ENCODE measurements at places on chromosomes 5 and 9.

DNA sequence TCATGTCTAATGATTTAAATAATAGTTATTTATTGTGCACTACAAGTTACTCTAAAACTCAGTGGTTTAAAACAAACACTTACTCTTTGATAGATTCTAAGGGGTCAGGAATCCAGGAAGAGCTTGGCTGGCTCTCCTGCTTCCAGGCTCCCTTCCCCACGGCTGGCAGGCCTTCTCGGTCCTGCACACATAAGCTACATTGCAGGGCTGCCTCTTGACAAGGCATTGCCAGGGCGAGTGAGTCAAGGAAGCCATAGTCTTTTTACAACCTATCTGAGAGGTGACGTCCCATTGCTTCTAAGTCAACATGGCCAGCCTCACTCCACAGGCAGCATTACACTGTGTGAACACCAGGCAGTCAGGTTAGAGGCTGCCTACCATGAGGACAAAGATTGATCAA, 119.8 kb downstream of the AUH start:
- DNase-seq: no peak

GRCh38 chr5:124655921-124656511, 90.4 kb downstream of the ZNF608 start:
- DNase-seq: peak; percentile 36

DNA sequence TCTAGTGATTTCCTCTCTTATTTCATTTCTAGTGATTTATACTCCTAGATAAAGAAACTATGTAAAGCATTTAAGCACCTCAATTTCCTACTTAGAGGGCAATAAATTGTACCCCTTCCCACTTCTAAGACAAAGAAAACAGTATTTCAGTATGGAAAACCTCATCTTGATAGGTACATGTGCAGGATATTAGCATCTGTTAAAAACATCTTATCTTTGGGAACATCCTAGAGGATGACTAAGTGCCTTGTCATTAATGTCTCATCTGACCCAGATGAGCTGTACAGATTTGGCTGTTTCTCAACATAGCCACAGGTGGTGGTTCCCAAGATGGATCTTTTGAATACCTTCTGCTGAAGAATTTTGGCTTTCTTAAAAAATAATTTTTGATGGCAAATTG, 5.7 kb downstream of the MEGF10 start:
- DNase-seq: no peak

DNA sequence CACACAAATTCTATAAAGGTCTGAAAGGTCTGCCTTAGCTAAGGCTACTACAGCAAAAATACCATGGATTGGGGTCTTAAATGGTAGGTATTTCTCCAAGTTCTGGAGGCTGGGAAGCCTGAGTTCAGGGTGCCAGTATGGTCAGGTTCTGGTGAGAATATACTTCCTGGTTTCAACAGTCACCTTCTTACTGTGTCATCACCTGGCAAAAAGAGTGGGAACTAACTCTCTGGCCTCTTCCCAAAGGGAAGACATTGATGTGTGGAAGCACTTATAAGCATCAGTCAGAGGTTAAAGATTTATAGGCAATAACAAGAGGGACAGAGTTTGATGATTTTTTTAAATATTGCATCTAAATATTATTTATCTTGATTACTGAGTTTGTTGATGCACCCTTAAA, 53.0 kb downstream of the ZNF622 start:
- no peak for DNase-seq

GRCh38 chr9:2720179-2720654, 2.9 kb downstream of the KCNV2 start:
- no peak for DNase-seq

DNA sequence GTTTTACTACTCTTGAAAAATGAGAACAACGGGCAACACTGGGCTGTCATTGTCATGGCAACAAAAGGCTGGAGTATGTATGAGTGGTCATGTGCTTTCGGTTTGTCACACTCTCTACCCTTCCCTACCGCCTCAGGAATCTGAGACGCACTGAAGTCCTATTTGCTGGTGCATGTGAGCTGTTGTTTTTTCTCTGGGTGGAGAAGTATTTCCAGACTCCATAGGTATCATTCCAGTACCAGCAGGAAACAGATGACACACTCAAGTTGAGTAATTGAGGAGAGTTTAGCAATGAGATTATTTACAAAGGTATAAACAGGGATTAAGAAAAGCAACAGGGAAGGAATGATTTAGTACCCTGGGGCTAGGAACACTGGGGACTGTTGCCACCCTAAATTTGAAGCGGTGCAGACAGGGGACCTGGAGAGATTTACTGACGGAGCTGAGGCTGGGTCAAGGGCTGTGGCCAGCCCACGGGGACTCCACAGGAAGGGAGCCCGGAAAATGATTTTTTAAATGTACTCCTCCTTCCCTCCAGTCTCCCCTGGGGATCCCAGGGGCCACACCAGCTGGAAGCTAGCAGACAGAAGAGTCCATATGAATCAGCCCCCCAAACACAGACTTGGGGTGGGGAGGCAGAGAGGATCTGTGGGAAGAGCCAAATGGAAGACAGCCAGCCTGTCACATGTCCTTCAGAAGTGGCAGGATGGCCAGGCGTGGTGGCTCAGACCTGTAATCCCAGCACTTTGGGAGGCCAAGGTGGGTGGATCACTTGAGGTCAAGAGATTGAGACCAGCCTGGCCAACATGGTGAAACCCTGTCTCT, 13.2 kb upstream of the ZBTB43 start:
- DNase-seq: no peak

DNA sequence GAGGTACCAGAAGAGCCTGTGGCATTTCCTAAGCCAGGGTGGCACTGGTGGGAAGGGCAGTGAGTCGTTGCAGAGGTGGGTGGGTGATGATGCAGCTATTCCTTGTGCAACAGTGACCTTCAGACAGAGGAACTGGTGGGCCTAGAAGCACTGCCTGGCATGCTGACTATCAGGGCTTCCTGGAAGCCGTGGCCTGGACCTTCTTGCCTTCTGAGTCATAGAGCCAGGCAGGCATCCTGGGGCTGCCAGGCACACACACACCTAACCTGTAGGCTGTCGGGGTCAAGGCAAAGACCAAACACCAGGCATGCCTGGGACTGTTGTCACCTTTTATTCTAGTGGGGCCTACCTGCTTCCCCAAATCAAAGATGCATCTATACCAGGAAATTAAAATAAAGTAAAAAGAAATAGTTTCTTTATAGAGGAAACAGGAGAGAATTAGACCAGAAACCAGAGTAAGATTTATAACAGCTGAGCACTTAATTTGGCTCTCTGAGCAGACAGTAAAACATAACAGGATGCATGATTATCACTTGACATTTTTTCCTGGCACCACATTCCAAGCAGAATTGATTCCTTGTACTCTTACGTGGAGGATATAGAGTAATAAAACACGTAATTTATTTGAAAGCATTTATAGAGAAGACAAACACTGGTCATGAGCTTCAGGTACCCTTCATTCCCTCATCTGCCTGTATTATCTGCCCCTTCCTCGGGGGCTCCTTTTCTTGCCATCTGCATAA, 25.1 kb downstream of the NANS start:
- DNase-seq: no peak

GRCh38 chr9:20205821-20206220, 416.5 kb downstream of the MLLT3 start:
- no peak for DNase-seq

- no peak for DNase-seq
Observed at GRCh38 chr5:179542170-179542569, 8.2 kb upstream of the RUFY1 start.

GRCh38 chr9:111648066-111648465, 13.3 kb upstream of the GNG10 start:
- DNase-seq: no peak

DNA sequence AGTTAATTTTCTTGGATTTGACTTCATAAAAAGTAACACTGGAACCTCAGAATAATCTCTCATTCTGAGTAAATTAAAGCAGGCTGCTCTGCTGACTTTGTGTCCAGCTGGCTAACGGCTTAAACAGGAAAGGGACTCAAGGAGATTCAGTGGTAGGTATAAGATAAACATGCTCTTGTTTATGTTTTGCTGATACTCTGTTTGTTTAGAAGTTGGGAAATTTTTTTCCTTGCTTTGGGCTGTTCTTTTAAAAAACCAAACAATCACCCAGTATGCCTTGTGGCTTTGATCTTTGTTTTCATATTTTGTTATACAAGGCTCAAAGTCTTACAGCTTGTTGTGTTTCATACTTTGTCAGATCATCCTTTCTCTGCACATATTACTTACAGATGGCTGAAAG, 237.6 kb upstream of the RIOK2 start:
- no peak for DNase-seq

GRCh38 chr5:36651761-36652685, 45.6 kb downstream of the SLC1A3 start:
- no peak for DNase-seq

DNA sequence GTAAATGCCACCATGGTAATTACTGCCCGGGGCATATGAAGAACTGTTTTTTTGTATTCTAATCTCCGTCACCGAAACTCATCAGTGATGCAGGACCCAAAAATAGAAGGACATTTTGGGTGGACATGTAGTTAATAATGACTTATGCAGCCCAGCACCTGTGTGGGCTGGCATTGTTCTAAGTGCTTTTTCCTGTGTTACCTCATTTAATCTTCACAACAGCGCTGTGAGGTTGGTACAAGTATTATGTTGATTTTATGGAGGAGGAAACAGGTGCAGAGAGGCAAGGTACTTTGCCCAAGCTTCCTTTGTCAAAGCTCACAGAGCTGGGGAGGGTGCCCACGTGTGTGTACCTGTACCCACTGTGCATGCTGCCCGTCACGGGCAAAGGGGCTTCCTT, 58.4 kb downstream of the DAPK1 start:
- DNase-seq: no peak

DNA sequence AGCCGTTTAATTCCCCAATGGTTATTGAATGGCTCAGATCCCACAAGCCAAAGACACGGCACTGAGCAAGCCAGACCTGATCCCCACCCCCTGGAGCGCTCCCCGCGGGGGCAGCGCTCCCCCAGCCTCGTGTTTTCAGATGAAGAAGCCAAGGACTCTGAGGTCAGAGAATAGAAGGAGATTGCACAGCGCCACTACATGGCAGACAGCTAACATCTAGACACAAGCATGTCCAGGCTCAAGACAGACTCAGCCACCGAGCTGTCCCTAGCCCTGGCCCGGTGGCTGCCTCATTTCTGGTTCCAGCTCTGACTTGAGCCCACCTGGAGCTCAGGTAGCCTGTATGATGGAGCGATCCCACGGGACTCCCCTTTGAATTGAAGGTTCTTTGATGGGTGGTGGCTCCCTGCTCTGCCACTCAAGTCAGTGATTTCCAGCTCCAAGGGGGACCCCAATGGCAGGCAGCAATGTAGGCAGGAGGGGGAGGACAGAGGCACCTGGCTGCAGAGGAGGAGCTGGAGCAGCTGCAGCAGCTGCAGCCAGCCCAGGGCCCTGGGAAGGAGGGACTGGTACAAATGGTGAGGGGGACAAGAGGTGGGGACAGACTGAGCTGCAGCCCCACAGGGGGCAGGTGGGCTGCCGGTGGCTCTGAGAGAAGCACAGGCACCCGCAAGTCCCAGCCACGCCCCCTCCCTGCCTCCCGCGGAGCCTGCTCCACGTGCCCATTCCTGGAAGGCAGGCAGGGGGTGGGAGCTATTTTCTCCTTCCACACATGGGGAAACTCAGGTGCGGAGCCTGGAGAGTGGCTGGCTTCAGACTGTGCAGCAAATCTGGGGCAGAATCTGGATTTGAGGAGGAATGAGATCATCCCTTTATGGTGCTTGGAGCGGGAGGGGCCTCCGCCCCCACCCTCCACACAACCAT, 40.2 kb downstream of the NTNG2 start:
- no peak for DNase-seq

DNA sequence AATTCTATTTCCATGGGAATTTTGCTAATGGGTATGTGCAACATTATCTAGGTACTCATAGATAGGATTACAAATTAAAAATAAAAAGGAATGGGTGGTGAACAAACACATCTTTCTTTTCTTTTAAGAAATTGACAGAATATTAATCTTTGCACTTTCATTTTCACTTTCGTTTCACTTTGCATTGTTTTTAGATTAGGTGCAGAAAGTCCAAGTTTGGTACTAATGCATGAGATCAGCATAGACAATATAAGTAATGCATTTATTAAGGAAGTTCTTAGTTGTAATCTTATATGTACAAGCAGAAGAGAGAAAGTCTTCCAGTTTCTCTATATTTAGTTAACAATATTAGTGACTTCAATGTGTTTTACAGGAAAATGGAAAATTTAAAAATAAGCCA, 196.5 kb downstream of the COMMD10 start:
- DNase-seq: no peak

GRCh38 chr9:119268985-119269384, 100.2 kb downstream of the BRINP1 start:
- DNase-seq: no peak

DNA sequence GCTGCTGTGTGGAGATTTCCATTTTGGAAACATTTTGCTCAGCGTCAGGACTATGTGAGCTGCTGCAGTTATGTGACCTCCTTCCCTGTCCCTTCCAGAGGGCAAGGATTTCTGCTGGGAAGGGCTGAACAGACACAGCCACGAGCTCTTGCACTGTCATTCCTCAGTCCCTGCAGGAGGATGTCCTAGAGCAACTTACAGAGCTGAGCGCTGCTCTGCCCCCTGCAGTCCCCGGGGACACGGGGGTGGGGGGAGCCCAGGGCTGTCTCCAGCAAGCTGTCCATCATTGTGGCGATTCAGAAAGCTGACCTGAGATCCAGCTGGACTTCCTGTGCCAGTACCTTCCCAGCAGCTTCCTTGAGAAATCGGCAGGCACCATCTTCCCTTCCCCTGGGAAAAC, 28.0 kb upstream of the MAP1B start:
- DNase-seq: no peak

DNA sequence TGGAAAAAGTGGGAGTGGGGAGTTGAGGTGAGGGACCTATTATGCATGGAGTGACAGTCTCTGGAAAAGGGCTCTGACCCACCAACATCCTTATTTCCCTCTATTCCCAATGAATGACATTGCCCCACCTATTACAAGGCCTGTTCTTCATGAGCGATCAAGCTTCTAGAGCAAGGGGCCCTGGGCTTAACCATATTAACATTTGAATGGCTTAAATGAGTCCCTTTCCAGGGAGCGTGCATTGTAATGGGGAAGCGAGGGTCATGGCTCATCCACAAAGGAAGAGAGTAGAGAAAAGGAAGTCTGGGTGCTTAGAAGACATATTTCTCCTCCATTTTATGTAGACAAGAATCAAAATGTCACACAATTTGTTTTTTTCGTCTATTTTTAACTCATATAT, 255.5 kb downstream of the CAAP1 start:
- no peak for DNase-seq

DNA sequence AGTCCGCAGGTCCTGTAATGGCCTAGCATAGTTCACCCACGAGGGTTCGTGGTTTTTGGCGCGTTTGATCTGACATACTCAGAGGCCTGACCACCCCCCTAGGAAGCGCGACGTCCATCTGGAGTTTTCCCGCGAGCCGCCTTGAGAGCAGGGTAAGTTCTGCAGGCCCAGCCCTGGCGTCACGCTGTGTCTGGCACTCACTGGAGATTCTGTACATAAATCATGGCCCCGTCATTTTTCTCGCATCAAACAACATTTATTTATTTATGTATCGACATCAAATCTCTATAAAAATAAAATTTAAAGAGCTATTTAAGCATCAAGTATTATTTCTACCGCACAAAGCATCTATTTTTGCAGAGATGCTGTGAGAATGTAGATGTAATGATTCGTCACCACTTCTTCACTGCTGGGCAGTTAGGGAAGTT, 437 bp upstream of the TRIM41 start:
- DNase-seq: no peak

GRCh38 chr9:76692458-76693129, 71.6 kb upstream of the PCA3 start:
- no peak for DNase-seq
